ENCODE measurements at places on chromosomes 4 and X. TPM values are rescaled to one million over a fixed set of nuclear protein-coding genes. Genes with fewer than 3 reads are reported as not detected.

The CDX4 gene
- total RNA-seq: not detected

The USP26 gene
- not detected for total RNA-seq

The FMR1NB gene
- total RNA-seq: not detected

The PLAC8 gene
- total RNA-seq: 1.1 TPM

The ADH1A gene
- 0.27 TPM for total RNA-seq

The REELD1 gene
- total RNA-seq: not detected

The LYAR gene
- 16.4 TPM for total RNA-seq

The UGT2A2 gene
- total RNA-seq: not detected

The NOA1 gene
- 21.2 TPM for total RNA-seq

The FAM184B gene
- total RNA-seq: not detected

The HTN1 gene
- total RNA-seq: not detected

The ETDA gene
- total RNA-seq: not detected

The TRAPPC2 gene
- 21.5 TPM for total RNA-seq

The CT83 gene
- not detected for total RNA-seq

The CXCL9 gene
- total RNA-seq: not detected

The RHOH gene
- total RNA-seq: not detected

The P2RY4 gene
- 0.09 TPM for total RNA-seq

The ANK2 gene
- 200 TPM for total RNA-seq

The CT45A8 gene
- not detected for total RNA-seq

The CSAG2 gene
- not detected for total RNA-seq

The KLKB1 gene
- total RNA-seq: not detected

The TMEM154 gene
- 5.5 TPM for total RNA-seq

The HS6ST2 gene
- total RNA-seq: not detected

The DUX4 gene
- total RNA-seq: not detected

The PACRGL gene
- total RNA-seq: 20.3 TPM

The TLR1 gene
- 3.2 TPM for total RNA-seq

The TLR2 gene
- total RNA-seq: not detected

The COX7B gene
- 396 TPM for total RNA-seq

The ZMAT1 gene
- 0.18 TPM for total RNA-seq

The CT55 gene
- total RNA-seq: not detected

The TCEAL9 gene
- 225 TPM for total RNA-seq

The PRR27 gene
- total RNA-seq: not detected

The AKAP14 gene
- not detected for total RNA-seq

The TMEM144 gene
- 8.3 TPM for total RNA-seq

The LNX1 gene
- 1.6 TPM for total RNA-seq

Data from fibroblast of the aortic adventitia (primary cell).